ENCODE measurements at places on chromosomes 16 and 17.
A peak's percentile ranks its signal among the peaks of the same experiment; 100 is the strongest.

DNA sequence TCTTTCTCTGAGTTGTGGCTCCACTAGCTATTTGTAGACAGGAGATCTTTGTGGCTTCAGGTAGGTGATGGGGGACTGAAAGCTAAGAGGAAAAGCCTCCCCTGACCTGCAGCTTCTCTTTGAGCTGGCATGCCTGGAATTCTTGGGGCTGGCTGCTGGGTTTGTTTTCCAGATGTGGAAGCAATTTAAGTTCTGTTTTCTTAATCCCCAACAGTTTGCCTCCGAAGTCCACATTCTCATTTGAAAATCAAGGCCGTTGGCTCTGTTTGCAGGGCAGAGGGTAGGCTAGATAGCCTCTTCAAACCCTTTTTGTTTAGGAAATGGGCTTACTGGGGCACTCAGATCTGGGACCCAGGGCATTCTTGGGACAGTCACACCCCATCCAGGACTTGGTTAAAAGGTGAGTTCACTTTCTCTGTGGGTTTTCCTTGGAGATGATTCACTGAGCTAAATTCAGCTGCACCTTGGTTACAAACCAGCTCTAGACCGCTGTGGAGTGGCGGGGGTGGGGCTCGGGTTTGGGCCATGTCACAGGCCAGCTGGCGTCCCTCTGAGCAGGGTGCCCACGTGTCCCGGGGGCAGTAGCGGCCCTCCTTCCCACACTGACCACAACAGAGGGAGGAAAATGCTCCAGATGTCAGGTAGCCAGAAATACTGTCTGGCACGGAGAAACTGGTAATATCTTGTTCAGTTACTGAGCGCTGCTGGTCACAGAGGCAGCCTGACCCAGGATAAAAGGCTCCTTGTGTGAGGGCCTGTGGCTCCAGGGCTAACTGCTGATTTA, 108.5 kb downstream of the RAB11FIP4 start:
- peak; percentile 36 for DNase-seq

DNA sequence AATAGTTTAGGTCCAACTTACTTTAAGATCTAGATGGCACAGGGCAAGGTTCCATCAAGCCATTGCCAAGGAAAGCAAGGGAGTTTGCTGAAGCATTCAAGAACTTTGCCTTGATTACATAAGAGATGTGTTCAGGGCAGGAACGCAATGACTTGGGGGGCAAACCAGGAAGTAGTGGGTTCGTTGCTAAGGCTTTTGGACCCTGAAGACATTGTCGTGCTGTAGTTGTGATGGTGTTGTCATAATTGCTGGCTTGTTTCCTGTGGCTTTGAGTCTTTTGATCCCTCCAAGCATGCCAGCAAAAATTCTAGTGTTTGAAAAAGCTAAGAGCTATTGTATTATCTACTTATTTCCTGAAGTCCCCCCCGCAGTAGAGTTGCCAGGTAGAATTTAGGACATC, 70.7 kb upstream of the HNF1B start:
- DNase-seq = no peak

GRCh38 chr16:26491101-26491670, 575.5 kb upstream of the C16orf82 start:
- no peak for DNase-seq

DNA sequence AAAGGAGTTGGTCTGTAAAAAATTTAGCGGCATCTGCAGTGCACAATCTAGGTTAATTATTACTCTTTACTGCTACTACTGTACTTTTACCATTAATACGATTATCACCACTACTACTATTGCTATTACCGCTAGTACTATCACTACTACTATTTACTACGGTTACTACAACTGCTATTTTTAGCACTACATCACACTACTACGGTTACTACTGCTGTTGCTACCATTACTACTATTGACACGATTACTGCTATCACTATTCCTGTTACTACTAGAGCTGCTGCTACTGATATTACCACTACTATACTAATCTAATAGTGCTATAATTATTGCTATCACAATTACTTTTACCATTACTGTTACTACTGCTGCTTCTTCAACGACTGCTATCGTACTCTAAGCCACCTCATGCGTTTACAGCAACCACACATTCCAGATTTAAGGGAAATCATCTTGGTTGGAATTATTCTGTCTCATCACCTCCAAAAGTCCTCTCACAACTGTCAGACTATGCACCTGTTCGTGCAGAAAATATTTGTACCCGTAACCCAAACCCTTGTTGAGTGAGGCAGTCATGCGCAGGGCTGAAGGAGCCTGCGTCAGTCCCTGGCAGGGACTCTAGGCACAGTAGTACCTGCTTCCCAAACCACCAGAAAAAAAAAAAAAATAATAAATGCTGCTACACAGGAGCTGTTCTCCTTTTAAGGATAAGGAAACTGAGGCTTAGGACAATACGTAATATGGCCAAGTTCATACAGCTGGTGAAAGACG, 59.5 kb downstream of the MAF start:
- no peak for DNase-seq

DNA sequence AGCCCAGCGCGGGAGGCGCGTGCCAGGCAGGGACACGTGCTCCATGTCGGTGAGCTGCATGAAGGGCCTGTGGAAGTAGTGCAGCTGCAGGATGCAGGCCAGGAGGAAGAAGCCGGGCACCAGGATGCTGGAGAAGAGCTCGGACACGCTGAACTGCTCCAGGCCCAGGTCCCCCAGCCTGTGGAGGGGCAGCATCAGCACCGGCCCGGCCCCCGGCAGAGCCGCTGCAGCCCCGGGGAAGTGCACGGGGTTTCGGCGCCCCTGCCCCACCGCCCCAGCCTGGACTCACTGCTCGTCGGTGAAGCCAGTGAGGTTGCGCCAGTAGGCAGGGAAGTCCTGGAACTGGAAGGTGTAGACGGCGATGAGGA, 28.0 kb downstream of the CTU2 start:
- DNase-seq = no peak

GRCh38 chr17:64506201-64506575, at the start of gene DDX5:
DDX5 (minus strand) TSS chr17:64506289; CDS start chr17:64506119, 170 bp downstream.
- DNase-seq = peak; percentile 99

GRCh38 chr17:1072551-1072961, 75.6 kb downstream of the TIMM22 start:
- no peak for DNase-seq
